Activated CD4-positive, alpha-beta T cell treated with anti-CD3 and anti-CD28 coated beads for 24 hours (primary cell): ENCODE measurements at places on chromosomes 5 and 9.
A peak's percentile ranks its signal among the peaks of the same experiment; 100 is the strongest.

GRCh38 chr5:170655476-170655875 is 128.0 kb upstream of the GABRP start:
- no peak for DNase-seq

DNA sequence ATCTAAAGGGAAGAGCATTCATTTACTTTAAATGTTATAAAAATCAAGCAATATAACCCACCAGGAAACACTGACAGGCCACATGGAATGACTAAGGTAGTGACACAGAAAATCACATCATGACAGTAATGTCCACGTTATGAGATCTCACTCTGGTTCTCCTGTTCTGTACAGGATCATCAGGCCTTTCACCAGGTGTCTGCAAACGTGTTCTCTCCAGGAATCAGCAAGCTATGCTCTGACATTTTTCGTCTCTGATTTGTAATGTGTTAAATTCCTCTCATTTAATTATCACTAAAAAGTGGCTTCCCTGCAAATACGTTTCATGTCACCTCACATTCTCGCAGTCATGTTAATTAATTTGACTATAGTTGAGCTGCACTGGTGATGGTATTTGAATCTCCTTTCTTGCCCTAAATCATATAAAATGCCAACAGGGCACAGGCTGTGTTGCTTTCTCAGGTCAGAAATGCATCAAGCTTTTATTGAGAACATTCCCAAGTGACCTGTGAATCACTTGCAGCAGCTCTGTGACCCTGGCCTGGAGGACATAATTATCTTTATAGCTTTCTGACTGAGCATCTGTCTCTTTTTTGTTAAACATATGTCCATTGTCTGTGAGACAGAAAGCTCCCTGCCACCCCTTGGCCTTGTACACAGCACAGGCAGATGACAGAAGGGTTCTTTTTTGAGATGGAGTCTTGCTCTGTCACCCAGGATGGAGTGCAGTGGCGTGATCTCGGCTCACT is 196.2 kb downstream of the DIRAS2 start:
- no peak for DNase-seq

GRCh38 chr9:99823681-99824377 is 2.1 kb downstream of the NR4A3 start:
- DNase-seq: peak; percentile 66

DNA sequence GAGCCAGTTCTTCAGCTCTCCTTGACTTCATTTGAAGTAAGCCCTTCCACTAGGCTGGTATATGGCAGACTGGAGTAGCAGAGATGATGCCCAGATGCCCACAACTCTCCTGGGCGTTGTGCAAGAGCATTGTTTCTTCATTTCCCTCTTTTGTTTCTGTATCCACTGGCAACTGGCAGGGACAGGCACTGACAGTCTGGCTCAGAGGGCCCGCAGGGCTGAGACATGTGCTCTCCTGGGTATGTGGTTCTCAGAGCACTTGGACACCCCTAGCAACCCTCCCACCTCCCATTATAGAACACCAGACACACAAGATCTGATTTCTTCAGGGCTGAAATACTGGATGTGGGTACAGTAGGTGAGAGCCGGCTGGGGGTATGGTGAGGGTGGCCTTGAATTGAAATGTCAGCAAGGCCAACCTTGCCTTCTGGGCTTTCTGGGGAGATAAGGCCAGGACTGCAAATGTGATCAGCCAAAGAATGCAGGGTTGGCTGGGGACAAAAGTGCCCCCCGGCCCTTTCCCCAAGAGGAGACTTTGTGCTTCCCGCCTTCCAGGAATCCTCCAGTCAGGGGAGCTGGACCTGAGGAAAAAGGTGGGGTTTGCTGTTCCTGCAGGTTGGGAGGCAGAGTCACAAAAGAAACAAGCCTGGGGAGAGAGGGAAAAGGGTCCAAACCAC is 28.6 kb upstream of the CTNNA1 start:
- no peak for DNase-seq

- no peak for DNase-seq
Observed at GRCh38 chr5:36389245-36389644, 87.5 kb upstream of the RANBP3L start.

GRCh38 chr9:12719431-12719830 is 26.2 kb downstream of the TYRP1 start:
- DNase-seq: no peak

DNA sequence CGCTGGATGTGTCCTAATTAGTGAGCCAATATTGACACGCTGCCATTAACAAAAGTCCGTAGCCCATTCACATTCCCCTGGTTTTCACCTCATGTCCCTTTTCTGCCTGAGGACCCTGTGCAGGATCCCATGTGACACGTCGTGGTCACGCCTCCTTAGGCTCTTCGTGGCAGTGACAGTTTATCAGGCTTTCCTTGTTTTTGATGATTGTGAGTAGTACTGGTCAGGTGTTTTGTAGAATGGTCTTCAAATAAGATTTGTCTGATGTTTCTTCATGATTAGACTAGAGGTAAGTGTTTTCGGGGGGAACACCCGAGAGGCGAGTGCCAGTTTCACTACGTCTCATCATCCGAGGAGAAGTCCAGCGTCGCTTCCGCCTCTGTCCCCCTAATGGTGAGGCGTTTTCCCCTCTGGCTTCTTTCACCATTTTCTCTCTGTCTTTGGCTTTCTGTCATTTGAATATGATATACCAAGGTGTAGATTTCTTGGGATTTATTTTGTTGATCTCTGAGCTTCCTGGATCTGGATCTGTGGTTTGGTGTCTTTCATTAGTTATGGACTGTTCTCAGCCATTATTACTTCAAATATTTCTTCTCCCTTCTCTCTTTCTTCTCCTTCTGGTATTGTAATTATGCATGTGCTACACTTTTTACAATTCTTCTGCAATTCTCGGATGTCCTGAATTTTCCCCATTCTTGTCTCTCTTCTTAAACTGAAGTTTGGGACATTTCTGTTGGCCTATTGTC is 57.3 kb downstream of the TRIP13 start:
- no peak for DNase-seq

DNA sequence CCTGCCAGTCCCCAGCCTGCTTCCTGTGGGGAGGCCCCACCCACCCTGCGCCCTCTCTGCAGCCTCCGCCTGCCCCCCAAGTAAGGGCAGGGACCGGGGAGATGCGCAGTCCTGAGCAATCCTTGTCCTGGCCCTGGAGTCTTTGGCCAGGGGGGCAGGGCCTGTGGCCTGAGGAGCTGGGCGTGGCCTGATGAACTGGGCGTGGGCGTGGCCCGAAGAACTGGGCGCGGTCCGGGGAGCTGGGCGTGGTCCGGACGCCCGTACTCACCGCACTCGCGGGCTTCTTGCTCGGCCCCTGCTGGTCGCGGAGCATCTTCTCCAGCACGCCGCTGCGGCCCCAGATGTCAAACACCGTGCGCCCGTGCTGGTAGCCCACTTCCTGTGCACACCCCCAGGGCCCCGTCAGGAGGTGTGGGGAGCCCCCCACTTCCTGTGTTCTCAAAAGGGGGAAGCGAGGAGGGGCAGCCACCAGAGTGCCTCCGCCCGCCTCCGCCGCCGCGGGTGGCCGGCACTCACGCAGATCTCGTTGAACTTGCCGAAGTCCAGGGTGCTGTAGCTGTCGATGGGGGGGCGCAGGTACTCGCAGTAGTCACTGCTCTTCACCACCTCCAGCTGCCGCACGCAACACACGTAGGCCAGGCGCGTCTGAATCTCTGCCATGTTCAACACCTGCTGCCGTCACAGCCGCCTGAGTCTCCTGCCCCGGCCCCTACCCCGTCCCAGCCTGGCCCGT is 2.7 kb upstream of the NSMF start:
- DNase-seq: peak; percentile 42

- DNase-seq: no peak
Observed at GRCh38 chr9:125845271-125845808, 98.2 kb downstream of the PBX3 start.

GRCh38 chr9:121071756-121072421 is 2.9 kb upstream of the CNTRL start:
- no peak for DNase-seq

DNA sequence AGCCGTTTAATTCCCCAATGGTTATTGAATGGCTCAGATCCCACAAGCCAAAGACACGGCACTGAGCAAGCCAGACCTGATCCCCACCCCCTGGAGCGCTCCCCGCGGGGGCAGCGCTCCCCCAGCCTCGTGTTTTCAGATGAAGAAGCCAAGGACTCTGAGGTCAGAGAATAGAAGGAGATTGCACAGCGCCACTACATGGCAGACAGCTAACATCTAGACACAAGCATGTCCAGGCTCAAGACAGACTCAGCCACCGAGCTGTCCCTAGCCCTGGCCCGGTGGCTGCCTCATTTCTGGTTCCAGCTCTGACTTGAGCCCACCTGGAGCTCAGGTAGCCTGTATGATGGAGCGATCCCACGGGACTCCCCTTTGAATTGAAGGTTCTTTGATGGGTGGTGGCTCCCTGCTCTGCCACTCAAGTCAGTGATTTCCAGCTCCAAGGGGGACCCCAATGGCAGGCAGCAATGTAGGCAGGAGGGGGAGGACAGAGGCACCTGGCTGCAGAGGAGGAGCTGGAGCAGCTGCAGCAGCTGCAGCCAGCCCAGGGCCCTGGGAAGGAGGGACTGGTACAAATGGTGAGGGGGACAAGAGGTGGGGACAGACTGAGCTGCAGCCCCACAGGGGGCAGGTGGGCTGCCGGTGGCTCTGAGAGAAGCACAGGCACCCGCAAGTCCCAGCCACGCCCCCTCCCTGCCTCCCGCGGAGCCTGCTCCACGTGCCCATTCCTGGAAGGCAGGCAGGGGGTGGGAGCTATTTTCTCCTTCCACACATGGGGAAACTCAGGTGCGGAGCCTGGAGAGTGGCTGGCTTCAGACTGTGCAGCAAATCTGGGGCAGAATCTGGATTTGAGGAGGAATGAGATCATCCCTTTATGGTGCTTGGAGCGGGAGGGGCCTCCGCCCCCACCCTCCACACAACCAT is 40.2 kb downstream of the NTNG2 start:
- no peak for DNase-seq

- no peak for DNase-seq
Observed at GRCh38 chr5:132428484-132429462, 59.3 kb downstream of the SLC22A5 start.

- DNase-seq: no peak
Observed at GRCh38 chr9:80797101-80797829, 892.1 kb downstream of the TLE1 start.

DNA sequence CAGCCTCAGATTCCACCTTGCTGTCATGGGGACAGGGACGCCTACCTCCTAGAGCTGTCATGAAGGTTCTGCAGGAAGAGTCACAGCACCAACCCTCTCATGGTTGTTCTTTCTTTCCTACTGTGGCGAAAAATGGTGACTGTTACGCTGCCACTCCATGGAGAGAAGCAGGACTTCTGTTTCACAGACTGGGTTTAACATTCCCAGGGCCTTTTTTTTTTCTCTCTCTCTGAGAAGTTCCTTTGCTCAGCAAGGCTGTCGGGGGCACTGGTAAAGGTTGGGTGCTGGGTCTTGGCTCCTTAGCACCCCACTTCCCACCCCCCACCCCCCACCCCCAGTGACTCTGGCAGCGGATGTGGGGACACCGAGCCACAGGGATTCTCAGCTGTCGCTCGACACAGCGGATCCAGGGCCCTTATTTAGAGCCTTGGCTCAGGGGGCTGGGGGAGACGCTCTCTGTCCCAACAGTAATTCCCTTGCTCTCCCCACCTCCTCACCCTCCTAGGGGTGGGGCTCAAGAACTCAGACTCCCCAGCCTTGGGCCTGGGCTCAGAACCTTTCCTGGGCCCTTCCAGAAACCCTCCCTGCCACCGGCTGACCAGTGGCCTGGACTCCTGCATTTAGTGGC is 34.4 kb downstream of the DUSP1 start:
- no peak for DNase-seq

DNA sequence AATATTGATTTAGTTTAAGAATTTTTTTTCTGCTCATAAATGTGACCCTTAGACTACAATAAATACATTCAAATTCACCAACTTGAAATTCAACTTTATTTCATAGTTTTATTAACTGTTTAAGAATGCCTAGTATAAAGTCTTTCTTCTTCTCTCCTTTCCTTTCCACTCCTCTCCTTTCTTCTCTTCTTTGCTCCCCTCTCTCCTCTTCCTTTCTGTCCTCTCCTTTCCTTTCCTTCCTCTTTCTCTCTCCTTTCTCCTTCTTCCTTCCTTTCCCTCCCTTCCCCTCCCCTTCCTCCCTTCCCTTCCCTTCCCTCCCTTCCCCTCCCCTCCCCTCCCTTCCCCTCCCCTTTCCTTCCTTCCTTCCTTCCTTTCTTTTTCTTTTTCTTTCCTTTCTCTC is 150.6 kb downstream of the FER start:
- no peak for DNase-seq

DNA sequence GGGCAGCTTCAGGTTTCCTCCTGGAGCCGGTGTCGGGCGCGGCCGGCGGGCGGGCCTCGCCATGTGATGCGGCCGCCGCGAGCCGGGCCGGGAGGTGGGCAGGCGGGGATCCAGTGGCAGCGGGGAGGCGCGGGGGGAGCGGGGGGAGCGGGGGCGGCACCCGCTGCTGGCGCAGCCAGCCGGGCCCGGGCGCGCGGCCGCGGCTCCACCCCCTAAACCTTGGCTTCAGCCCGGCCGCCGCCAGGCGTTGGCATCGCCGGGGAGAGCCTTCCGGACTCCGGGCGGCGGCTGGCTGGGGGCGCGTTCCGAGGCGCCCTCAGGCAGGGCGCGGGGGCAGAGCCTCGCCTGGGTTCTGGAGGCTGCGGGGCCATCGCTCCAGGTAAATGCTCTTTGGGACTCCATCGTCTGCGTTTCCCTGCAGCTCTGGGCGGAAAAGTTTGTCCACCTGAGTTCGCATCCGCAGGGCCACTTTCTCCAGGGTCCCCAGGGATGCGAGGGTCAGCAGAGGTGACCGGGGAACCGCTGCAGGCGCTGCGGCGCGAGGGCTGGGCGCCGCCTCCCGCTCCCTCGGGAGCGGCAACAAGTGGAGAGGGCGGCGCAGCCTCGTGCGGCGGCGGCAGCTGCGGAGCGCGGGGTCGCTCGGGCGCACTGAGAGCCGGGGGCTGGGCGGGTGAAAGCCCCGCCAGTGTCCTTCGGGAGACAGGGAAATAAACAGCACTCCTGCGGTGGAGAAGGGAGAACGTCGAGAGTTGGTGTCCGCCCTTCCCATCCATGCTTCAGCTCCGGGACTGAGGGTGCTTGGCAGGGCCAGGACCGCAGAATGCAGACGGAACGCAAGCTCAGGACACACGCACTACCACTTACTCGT is at the start of gene ARHGEF28:
ARHGEF28 (plus strand) TSS at position 253 of the 868 bp plus-strand sequence. CDS start 58,656 bp downstream, outside the sequence.
- peak; percentile 13 for DNase-seq

DNA sequence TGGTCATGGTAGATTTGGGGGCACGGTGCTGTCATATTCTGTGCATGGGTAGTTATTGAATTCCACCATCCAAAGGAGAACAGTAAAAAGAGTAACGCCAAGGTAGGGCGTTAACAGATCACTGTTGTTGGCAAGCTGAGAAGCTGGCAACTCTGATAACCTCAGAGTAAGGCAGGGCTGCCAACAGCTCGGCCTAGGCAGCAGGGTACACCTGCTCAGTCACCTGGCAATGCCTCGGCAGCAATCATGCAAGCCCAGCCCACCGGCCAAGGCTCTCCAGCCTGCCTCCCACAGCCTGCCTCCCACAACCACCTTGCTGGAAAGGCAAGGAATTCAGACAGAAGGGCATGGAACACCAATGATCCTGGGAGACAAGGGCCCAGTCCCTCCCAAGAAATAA is 63.9 kb downstream of the KLHL3 start:
- DNase-seq: no peak

DNA sequence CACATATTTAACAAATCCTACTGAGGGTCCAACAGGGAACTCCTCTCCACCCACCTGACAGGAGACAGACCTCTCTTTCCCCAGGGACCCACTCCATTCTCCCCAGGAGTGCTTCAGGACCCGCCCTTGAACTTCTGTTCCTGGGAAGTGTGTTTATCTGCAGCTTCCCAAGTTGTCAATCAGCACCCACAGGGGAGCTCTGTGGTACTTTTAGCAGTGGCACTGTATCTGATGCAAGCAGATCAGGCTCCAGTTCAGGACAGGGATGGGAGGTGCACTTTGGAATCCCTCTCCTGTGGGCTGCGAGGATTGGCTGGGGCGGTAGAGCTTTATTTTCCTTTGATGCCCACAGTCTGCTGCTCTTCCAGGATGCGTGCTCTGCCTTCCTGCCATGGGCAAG is 8.7 kb downstream of the GALNT10 start:
- no peak for DNase-seq
